ENCODE measurements at places on chromosomes 3 and 15. TPM values are rescaled to one million over a fixed set of nuclear protein-coding genes. Genes with fewer than 3 reads are reported as not detected.

Gene CAPN3
- total RNA-seq: 1.8 TPM

Gene GP5
- 0.15 TPM for total RNA-seq

DNA sequence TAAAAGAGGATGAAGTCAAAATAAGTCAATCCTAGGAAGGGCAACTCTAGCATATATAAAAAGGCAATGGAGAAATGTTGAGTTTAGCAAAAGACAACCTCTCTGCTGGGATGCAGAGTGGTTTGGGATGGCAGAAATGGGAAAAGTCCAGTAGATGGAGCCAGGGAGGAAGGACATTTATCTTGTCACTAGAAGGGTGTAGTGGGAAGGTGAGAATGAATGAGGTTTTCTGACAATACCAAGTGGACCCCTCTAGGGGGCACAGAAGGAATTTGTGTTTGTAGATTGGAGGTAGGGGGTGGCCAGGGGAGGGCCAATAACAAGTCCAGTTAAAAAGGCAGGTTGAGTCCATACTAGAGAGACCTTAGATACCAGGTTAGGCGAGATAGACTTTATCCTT lies 80.0 kb downstream of the THSD4 start:
- H3K4me3 ChIP-seq: no peak overlapping the region
- no peak for DNase-seq
- peaks cover 6% of the 10 kb centered on the region for H3K27me3 ChIP-seq
- H3K36me3 ChIP-seq: peaks cover 10% of the 10 kb centered on the region

Gene CNTN3
- 2.2 TPM for total RNA-seq

GRCh38 chr3:31589228-31589627 lies 56.5 kb downstream of the STT3B start:
- no peak for DNase-seq
- no peak overlapping the region for H3K4me3 ChIP-seq
- H3K36me3 ChIP-seq: peaks cover 24% of the 10 kb centered on the region
- no peaks in the 10 kb centered on the region for H3K4me1 ChIP-seq
